GM04504 (cell line): ENCODE measurements at places on chromosomes 1 and 21.

GRCh38 chr1:28341591-28341990, 12.8 kb downstream of the MED18 start:
- no peak for DNase-seq

DNA sequence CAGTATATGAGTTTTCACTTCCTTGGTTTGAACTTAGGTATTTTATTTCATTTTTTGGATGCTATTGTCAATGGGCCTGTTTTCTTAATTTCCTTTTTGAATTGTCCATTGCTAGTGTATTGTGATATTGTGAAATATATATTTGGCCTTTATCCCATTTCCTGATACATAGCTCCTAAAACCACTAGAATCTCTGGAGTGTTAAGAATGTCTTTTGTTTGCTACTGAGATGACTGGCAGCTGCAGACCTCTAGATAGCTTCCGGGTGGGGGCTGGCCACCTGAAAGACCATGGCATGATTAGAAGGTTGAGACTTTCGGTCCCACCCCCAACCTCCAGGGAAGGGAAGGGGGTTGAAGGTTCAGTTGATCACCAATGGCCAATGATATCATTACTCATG, 245.4 kb downstream of the KCNJ6 start:
- DNase-seq = no peak

DNA sequence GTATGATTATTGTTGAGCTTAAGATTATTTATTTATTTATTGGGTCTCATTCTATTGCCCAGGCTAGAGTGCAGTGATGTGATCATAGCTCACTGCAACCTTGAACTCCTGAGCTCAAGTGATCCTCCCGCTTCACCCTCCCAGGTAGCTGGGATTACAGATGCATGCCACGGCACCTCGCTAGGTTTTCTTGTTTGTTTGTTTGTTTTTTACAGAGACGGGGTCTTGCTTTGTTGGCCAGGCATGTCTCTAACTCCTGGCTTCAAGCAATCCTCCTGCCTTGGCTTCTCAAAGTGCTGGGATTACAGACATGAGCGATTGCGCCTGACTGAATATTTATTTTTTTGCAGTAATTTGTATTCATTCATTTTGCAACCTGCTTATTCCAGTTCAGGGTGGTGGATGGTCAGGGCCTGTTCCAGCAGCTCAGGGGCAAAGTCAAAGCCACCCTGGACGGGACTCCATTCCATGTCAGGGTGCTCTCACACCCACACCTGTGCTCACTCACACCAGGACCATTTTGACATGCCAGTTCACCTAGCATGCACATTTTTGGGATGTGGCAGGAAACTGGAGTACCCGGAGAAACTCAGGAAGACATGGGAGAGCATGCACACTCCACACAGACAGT, 29.6 kb upstream of the RASAL2 start:
- DNase-seq = no peak

- no peak for DNase-seq
These were observed 15.7 kb downstream of the COL6A2 start for GRCh38 chr21:46113497-46114176.

- no peak for DNase-seq
These were observed 13.1 kb upstream of the LPGAT1 start for GRCh38 chr1:211843507-211844298.

DNA sequence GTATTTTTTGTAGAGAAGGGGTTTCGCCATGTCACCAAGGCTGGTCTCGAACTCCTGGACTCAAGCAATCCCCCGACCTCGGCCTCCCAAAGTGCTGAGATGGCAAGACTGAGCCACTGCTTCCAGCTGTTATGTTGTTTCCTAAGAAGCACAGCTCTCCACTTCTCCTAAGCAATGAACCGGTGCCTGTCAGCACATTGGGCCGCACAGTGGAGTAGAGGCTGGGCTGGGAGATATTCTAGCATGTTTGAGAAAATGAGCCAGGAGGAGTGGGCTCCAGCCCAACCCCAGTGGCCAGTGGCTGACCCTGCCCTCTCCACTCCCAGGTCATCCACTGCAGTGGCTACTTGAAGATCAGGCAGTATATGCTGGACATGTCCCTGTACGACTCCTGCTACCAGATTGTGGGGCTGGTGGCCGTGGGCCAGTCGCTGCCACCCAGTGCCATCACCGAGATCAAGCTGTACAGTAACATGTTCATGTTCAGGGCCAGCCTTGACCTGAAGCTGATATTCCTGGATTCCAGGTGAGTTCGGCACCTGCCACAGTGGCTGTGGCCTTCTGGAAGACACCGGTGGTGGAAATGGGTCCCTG, 27.0 kb downstream of the SIM2 start:
- DNase-seq = no peak

DNA sequence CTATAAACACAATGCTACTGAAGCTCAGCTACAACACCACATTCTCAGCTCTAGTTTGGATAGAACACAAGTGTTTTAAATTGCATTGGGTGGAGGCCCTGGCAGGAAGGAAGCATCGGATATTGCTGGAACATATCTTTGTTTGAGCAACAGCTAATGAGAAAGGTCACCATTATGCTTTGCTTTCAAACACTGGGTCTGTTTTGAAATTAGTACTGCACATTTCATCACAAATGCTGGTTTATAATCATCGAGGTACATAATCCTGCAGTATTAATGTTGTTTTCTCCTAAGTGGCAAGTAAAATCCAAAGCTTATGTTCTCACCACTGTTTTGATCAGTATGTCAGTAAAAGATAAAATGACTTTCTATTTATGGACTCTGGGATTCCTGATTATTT, 61.5 kb upstream of the ARHGAP29 start:
- no peak for DNase-seq

DNA sequence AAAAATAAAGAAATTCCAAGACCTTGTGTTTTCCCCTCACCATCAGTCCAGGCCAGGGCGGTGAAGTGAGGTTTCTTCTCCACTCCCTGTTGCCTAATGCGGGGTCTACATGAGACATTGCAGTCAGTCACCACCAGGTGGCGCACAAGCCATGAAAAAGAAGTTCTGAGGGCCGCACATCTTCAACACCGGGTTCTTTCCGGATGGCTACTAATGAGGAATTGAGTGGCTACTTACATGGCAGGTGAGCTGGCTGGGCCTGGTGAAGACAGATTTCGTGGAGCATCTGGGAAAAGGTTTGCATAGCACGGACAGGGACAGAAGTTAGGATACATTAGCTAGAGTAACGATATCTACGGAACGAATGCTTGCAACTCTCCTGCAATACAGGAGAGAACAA, 15.8 kb upstream of the S100A11 start:
- DNase-seq = no peak

- no peak for DNase-seq
These were observed 1.4 kb downstream of the IL6R start for GRCh38 chr1:154406572-154406879.

DNA sequence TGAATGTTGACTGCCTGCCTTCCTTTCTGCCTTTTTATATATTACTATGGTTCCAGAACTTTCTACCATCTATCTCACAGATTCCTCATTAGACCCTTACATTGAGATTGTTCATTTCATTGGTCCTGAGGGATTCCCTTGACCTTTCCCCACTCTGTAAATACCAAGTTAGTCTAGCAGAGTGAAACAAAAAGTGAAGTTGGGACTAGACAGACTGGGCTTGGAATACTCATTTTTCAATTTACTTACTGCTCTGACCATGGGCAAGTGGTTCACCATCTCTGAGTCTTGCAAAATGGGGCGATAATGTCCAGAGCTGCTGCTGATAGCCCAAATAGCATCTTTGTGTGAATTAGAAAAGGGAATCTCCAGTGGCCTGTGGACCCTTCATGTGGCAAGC, 38.8 kb downstream of the XCL2 start:
- no peak for DNase-seq

DNA sequence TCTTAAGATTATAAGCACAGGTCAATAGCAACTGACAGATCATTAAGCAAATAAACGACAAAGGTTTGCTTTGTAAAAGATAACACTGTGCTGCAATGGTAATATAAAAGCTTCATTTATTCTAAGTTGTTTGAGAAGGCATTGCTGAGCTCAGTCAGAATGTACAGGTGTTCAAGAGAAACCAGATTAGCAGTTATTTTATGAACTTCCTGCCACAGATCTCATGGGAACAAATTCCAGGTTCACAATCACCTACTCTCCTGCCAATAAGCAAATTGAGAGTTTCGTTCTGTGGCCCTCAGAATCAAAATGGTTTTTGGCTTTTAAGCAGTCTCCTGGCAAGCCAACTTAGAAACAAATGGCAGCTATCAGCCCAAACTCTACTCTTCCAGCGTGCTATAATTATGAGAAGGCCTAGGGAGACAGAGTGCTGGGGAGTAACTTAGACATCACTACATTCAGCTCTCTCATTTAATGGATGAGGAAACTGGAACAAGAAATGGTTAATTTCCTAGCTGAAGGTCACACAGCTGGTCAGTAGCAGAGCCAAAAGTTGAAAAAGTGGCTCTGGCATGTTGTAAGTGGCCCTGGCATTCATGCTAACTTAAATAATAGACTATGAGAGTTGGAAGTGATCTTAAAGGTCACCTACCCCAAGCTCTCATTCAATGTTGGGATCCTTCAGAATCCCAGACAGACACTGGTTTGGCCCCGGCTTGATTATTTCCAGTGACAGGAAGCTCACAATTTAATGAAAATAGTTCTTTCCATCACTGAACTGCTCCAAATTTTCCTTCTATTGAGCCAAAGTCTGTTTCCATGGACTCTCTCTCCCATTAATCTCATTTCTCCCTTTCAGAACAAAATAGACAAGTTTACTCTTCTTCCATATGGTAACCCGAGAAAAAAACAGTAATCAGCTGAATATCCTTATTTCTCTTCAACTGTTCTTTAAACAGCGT, 82.6 kb upstream of the EDEM3 start:
- no peak for DNase-seq

- no peak for DNase-seq
These were observed 4.7 kb downstream of the PGBD5 start for GRCh38 chr1:230421481-230421880.

DNA sequence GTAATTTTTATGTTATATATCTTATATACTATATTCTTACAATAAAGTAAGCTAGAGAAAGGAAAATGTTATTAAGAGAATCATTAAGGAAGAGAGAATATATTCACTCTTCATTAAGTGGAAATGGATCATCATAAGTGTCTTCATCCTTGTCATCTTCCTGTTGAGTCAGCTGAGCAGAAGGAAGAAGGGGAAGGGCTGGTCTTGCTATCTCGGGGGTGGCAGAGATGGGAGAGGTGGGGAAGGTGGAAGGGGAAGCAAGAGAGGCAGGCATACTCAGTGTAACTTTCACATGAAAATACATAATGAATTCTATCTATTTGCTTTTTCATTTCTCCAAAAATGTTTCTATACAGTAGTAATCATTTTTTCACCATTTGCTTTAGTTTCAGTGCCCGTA, 5.1 kb downstream of the DNASE2B start:
- DNase-seq = no peak

DNA sequence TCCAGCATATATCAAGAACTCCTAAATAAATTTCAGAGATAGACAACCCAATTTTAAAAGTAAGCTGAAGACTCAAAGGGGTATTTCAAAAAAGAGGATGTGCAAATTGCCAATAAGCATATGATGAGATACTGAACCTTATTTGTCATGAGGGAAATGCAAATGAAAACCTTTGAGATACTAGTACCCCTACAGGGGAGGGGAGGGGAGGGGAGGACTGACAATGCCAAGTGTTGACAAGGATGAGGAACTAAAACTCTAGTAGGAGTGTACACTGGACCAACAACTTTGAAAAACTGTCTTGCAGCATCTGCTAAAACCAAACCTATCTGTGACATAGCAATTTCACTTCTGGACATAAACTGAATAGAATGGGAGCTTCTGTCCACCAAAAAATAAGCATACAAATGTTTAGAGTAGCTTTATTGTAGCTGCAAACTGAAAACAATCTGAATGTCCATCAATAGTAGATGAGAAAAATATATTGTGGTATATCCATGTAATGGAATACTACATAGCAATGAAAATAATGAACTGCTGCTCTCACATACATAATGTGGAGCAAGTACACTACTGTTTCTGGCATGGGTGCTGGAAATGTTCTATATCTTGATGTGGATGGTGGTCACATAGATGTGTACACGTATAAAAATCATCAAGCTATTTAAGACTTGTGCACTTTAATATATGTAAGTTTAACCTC, 57.2 kb downstream of the CDK18 start:
- no peak for DNase-seq

- no peak for DNase-seq
These were observed 115.7 kb downstream of the AKT3 start for GRCh38 chr1:243734308-243734695.

DNA sequence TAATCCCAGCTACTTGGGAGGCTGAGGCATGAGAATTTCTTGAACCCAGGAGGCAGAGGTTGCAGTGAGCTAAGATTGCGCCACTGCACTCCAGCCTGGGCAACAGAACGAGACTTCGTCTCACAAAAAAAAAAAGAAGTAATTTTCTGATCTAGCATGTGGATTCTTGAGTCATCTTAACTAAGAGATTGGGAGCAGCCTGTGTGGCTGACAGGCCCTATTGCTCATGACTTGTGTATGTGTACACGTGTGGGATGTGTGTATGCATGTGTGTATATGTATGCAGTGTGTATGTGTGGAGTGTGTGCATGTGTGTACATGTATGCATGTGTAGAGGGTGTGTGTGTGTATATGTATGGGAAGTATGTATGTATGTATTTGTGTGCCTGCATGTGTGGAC, 29.5 kb downstream of the DOP1B start:
- no peak for DNase-seq

- DNase-seq = no peak
These were observed 36.6 kb downstream of the NIBAN1 start for GRCh38 chr1:184937729-184938128.

- DNase-seq = no peak
These were observed 6.5 kb upstream of the GRIK3 start for GRCh38 chr1:37040773-37041172.

DNA sequence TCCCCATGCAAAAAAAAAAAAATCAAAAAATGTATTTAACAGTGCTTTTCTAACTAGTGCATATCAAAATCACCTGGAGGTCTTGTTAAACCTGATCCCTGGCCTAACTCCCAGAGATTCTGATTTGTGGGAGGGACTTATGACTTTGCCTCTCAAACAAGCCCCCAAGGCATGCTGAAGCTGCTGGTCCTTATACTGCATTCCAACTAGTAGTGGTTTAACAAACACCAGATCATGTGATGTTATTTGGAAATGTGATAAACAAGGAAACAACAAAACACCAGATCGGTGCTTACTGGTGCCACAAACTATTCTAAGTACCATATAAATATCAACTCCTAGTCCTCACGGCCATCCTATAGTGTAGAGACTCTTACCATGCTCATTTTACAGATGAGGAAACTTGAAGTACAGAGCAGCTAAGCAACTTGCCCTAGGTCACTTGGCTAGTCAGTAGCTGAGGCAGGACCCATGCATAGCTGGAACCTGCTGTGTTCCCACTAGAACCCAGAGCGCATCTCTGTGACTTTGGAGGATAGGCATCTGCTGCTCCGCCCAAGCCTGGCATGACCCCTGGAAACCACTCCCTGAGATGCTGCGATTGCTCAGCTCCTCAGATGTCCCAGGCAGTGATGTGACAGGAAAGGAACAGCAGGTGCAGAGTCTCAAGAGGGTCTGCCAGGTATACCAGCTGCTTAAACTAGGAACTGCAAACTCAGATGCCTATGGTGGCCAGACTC, 38.1 kb downstream of the SOX13 start:
- no peak for DNase-seq

GRCh38 chr1:163414778-163415177, 93.0 kb downstream of the NUF2 start:
- DNase-seq = no peak
